CD4-positive, alpha-beta T cell (primary cell): ENCODE measurements at places on chromosomes 3 and 15.

- no peak for DNase-seq
Observed at GRCh38 chr3:113263778-113264177, 52.4 kb downstream of the BOC start.

- DNase-seq = no peak
Observed at GRCh38 chr3:106421909-106422308, 553.1 kb upstream of the CBLB start.

- DNase-seq = no peak
Observed at GRCh38 chr3:3998140-3998922, 199.1 kb downstream of the LRRN1 start.

GRCh38 chr15:53758412-53758811 lies 1.1 kb downstream of the WDR72 start:
- DNase-seq = no peak

DNA sequence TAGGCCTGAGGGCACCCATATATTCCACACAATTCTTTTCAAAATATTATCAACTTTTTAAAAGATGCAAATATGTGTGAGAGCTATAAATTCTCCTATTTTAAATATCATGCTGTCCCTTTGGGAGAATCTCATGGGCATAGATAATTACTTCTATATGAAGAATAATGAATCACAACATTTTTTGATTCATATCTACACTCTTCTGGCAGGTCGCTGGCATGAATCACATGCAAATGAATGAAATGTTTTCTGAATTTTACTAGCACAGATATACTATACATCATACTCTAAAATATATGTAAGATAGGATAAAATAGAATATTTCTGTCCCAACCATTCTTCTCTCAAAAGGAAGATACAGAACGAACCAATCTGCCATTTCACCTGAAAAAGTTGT lies 277.7 kb upstream of the KCNH8 start:
- DNase-seq = no peak

GRCh38 chr3:64575211-64575844 lies 112.5 kb downstream of the ADAMTS9 start:
- no peak for DNase-seq

DNA sequence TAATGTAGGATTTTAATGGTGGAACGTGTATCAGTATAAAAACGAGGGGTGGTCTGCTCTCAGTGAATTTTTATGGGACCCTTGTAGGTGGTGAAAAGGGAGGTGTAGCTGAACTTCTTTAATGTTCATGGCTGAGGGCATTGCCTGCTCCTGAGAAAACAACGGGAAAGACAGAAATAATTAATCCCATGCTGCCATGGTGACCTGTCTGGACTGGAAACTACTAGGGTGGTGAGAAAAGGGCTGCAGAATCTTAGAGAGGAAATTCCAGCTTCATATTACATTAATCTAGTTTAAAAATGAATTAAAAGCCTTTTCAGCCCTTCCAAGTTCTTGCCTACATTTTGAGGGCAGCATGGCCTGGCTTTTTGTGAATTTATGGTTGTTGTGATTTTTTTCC lies 47.6 kb downstream of the ZBTB38 start:
- DNase-seq = no peak

GRCh38 chr15:83207009-83207659 lies 489 bp downstream of the HDGFL3 start:
- no peak for DNase-seq

DNA sequence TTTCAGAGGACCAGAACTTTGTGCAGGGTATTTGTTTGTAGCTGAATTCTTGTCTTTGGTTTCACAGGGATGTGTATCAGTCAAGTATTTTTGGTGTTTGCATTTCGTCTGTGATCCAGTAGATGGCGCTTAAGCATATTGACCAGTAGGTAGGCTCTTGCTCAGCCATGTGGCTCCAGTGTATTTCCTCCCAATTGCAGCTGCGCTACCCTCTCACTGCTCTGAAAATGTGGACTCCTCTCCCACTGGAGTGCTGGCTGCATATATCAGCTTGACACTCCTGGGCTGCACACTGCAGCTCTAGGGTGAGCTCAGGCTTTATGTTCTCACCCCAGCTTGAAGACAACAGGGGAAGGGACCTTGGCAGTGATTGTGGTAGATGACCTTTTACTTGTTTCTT lies 1264.3 kb upstream of the ALCAM start:
- DNase-seq = no peak

DNA sequence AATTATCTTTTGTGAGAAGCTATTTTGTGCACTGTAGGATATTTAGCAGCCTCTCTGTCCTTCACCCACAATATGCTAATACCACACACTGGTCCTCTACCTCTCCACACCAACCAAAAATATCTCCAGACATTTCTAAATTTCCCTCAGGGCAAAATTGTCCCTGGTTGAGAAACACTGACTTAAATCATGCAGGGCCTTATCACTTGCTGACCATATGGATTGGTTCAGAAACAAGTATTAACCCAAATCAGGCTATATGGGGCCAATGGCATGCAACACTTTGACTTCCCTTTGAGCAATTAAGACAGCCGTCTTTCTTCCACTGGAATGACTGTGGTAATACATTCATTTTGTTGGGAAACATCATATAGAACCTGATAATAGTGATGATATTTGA lies 251.1 kb downstream of the CNTN3 start:
- no peak for DNase-seq

GRCh38 chr3:178217479-178217878 lies 318.8 kb upstream of the KCNMB2 start:
- DNase-seq = no peak

DNA sequence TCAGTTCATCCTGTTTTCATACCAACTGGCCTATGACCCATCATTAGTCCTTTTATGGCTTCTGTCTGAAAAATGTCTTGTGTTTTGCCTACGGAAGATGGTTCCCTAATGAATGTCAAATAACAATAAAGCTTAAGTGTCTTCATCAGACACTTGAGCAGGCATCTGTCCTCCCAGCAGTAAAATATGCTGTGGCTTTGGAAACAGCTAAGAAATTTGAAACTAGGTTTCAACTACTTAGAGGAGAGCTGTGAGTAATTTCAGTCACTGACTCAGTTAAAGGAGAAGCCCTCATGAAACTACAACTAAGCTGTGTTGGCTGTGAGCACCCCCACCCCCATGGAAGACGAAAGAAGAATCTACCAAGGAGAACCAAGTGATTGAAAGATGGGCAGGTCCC lies 409.4 kb upstream of the PPP2R3A start:
- no peak for DNase-seq

DNA sequence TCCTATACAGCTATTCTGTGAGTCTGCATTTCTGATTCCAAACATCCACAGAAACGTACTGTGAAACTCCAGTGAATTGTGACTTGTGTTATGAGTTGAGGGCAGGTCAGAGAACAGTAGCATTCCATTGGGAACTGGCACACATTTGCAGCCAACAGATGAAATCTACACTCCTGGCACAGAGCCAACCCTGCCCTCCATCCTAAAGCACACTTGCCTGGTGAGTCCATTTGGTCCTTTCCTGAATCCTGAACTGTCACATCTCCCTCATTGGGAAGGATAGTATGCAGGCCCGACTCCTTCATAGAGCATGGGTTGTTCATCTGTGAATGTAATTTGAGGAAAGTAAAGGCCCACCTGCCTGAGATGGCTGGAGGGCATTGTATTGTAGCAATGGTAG lies 314.3 kb upstream of the RASGRP1 start:
- DNase-seq = no peak

- DNase-seq = no peak
Observed at GRCh38 chr3:25547943-25548674, 116.6 kb downstream of the TOP2B start.

DNA sequence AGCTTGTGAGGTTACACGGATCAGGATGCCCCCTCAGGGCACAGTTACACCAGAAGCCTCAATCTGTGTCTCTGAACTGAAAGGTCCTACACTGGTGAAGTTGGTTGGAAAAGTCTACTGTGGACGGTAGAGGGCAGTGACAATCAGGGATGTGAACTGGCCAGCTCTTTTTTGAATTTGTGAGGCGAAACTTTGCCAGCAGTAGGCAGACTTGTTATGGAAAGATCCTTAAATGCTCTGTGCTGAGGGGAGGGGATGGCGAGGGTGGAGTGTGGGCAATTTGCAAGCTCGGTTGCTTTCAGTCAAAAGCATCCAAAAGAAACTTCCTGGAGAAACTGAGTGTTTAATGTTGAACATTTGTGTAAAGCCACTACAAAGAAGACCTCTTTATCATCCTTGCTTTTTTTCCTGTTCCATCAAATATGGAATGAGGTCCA lies 127.4 kb upstream of the ABHD17C start:
- DNase-seq = no peak

DNA sequence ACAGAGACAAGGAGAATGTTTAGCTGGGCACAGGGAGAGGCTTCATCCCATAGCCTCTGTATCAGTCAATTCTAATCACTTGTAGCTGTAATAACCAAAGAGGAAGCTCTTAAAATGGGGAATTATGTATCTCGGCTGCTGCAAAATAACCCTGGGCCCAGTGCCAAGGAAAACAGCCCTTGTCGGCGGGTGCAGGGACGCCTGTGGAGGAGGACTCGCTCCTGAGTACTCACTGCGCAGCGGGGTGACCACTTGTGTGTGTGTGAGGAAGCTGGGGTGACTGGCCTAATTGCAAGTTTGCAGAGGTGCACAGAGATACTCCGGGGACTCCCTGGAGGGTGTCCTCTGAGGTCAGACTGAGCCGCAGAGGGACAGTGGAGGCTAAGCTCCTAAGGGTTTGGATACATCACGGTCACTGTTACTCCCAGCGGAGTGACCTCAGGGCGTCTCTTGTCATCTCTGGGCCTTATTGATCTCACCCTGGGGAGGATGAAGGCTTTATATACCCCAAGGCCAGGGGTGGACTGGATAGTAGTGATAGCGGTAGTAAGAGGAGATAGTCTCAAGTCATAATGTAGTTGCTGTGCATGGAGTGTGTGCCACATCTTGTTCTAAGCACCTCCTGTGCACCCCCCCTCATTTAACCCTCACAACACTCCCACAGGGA lies 37.2 kb downstream of the SLC6A6 start:
- no peak for DNase-seq

- DNase-seq = no peak
Observed at GRCh38 chr3:190455828-190456227, 6.1 kb upstream of the TMEM207 start.

DNA sequence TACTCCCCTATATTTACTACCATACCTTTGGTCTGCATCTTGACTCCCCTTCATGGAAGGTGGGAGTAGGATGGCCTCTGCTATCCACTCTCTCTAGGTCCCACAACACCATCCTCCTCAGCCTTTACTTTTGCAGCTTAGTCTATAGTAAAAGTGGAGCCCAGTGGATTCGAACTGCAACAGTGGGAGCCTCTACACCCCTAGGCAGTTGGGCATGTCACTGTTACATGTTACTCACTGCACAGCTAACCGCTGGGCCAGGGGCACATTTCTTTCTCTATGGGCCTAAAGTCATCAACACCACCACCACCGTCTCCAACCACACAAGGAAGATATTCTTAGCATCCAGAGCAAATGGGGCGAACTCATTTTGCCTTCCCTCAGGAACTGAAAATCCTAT lies 62.9 kb downstream of the KLF13 start:
- DNase-seq = no peak

- no peak for DNase-seq
Observed at GRCh38 chr3:17021614-17022013, 136.9 kb downstream of the PLCL2 start.

- peak; percentile 10 for DNase-seq
Observed at GRCh38 chr15:73273181-73274002, 95.4 kb downstream of the HCN4 start.

- DNase-seq = no peak
Observed at GRCh38 chr3:58580826-58581327, 3.7 kb upstream of the FAM107A start.

DNA sequence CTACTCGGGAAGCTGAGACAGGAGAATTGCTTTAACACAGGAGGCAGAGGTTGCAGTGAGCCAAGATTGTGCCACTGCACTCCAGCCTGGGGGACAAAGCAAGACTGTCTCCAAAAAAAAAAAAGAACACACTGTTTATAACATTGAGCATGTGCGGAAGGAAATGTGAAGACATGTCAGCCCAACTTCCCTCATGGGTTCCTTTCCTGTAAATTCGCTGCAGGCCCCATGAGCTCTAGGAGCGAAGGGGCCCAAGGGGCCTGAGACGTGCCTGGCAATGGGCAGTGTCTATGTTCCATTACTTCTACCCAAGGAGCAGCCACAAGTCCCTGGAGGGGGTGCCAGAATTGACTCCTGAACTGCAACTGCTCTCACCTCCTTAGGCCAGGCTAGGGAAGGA lies 3.2 kb downstream of the PFKFB4 start:
- DNase-seq = no peak

- no peak for DNase-seq
Observed at GRCh38 chr3:48397767-48398681, 26.0 kb downstream of the FBXW12 start.

GRCh38 chr15:75884041-75884440 lies 19.6 kb upstream of the FBXO22 start:
- DNase-seq = no peak

DNA sequence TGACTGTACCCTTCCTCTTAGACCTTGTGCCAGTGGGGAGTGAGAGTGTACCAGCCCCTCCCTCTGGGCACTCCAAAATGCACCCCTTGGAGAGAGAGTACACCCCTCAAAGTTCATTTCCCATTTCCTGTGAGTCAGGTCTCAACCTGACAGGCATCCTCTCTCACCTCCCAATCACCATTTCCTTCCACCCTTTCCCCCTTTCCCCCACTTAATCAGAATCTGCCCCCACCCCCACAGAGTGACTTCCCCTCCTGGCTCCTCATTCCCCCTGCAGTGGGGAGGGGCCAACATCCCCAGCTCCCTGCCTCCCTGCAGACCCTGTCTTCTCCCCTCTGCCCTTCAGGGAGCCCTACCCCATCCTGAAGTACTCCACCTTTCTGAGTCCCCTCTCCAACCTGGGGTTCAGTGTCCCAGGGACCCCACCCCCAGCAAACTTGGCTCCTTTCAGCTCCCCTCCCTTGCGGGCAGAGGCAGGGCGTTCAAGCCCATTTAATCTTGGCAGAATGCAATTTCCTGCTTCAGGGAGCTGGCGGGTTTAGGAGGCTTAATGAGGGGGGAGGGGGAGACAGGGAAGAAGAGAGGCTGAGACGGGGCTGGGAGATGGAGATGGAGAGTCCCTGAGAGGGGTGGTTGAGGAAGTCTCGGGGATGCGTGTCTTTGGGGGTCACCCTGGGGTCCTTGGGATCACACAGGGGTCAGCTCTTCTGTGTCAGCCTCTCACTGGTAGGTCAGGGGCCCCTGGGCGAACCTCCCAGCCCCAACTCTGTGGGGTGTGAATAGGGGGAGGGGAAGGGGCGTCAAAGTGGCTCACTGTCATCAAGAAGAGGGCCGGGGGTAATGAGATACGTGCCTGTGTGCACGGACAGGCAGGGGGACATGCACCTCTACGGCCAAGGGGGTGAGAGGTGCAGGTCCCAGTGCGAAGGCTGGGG lies 16.6 kb upstream of the SEMA3F start:
- no peak for DNase-seq

DNA sequence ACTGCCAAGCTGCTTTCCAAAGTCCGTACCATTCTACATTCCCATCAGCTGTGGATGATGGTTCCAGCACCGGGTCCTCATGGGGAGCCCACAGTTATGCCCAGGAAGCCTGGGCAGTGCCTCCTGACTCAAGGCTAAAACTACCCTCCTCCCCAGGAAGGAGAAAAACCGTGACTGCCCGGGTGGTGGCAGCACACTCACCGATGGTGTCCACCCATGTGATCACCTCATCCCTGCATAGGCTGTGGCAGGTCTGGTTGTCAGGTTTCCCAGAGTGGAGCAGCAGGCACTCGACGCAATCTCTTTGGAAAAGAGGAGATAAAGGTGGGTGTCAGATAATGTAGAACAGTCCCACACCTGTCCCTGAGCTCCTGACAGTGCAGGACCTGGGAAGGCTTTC lies 38.6 kb downstream of the UMPS start:
- peak; percentile 11 for DNase-seq

- no peak for DNase-seq
Observed at GRCh38 chr3:7377103-7377502, 516.2 kb downstream of the GRM7 start.

GRCh38 chr3:172653004-172653572 lies 57.8 kb downstream of the NCEH1 start:
- DNase-seq = no peak
